ENCODE measurements at places on chromosomes 1 and 21.

DNA sequence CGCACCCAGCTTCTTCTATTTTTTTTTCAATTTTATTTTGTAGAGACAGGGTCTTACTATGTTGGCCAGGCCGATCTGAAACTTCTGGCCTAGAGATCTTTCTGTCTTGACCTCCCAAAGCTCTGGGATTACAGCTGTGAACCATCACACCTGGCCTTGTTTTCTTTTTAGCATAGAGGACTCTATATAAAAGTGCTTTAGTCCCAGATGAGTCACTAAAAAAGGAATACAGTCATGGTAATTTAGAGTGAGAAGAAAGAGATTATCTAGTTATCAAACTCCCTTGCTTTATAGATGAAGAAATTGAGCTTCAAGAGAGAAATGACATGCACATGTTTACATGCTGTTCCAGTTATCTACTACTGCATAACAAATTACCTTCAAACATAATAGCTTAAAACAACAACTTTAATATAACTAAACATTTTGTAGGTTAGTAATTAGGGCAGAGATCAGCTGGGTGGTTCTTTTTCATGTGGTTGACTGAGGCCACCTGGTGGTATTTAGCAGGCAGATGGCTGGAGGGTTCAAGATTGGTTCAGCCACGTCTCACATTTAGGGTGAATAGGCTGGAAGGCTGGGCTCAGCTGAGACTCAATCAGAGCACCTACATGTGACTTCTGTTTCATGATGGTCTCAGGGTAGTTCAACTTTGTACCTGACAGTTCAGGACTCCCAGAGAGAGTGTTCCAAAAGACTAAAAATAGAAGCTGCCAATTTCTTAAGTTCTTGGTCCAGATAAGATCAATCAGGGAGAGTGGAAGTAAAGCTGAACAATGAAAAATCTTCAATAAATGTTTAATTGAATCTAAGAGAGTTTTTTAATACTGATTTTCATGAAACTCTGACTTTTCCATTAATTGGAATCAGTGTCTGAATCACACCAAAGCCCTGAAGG is 16.9 kb upstream of the MTF2 start:
- DNase-seq: peak; percentile 42

GRCh38 chr1:183909672-183910071 is 104.8 kb downstream of the RGL1 start:
- DNase-seq: no peak

- no peak for DNase-seq
Measured at GRCh38 chr1:66206563-66207144, 327.3 kb upstream of the SGIP1 start.

DNA sequence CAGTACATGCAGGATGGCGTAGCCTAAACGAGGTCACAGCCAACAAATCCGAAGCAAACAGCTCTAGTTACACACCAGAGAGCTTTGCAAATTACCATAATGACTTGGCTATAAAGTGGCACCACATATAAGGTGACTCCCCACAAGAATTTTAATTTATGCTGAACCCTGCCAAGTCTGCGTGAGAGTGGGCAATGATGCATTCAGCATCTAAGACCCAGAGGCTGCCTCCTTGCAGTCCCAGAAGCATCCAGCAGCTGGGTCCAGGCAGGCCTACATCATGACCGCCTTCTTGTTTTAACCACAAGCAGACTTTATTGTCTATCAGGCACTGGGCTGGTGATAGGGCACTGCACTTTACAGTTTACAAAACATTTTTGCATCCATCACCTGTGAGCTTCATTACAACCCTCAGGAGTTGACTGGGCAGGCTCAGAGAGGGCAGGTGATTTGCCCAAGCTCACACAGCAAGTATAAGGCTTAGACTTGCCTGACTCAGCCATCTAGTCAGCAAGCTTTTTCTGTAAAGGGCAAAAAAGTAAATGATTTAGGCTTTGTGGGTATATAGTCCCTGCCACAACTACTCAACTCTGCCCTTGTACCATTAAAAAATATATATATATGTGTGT is 134.6 kb downstream of the GLIS1 start:
- DNase-seq: no peak

DNA sequence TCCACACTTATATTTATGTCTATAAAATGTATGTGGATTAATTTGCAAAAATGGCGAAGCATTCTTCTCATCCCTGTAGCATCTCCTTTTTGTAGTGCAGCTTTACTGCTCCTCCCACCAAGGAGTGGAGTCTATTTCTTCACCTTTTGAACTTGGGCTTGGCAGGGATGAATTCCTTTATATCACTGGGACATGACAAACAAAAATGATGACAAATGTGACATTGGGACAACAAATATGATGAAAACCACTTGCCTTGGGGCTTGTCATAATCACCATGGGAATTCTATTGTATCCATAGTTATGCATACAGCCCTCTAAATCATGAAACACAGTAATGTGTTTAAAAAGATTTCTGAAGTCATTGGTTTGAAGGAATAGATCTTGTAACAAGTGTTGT is 155.0 kb downstream of the TNFSF18 start:
- DNase-seq: no peak

DNA sequence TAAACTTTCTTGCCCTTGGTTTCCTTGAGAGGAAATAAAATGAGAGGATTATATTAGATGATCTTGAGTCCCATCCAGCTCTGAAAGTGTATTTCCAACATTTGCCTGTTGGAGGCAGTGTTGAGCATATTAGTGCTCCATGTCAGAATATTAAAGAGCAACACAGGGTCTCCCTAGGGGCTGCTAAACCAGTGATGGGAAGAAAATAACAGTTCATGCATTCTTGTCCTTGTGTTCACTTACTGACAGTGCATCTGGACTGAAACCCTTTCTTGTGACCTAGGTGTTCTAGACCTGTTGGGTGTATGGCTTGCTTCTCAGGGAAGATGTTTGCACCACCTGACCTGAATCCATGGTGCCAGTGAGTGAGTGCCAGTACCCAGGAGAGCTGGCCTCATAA is 124.7 kb upstream of the KIAA0040 start:
- no peak for DNase-seq

DNA sequence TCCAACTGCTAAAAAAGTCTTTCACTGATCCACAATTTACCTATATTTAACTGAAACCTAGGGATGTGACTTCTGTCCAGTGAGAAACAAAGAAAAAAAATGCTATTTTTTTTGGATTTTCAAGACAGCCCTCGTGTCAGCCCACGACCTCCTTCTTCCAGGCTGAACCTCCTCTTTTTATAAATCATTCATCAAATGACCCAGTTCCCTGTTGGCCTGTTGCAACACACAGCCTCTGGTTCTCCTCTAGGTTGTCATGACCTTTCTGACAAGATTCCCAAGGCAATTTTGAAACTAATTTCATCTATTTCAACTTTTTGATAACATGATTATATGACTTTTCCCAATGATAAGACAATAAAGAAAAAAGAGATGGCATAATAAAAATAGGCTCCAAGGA is 74.6 kb downstream of the PGBD5 start:
- DNase-seq: no peak

- DNase-seq: no peak
Measured at GRCh38 chr1:67051196-67051595, 2.8 kb downstream of the SLC35D1 start.

- DNase-seq: no peak
Measured at GRCh38 chr1:103267266-103267665, 158.9 kb upstream of the COL11A1 start.

GRCh38 chr1:180280617-180281016 is 50.6 kb downstream of the LHX4 start:
- DNase-seq: no peak

GRCh38 chr1:16186655-16187235 is 25.7 kb downstream of the ARHGEF19 start:
- DNase-seq: no peak

DNA sequence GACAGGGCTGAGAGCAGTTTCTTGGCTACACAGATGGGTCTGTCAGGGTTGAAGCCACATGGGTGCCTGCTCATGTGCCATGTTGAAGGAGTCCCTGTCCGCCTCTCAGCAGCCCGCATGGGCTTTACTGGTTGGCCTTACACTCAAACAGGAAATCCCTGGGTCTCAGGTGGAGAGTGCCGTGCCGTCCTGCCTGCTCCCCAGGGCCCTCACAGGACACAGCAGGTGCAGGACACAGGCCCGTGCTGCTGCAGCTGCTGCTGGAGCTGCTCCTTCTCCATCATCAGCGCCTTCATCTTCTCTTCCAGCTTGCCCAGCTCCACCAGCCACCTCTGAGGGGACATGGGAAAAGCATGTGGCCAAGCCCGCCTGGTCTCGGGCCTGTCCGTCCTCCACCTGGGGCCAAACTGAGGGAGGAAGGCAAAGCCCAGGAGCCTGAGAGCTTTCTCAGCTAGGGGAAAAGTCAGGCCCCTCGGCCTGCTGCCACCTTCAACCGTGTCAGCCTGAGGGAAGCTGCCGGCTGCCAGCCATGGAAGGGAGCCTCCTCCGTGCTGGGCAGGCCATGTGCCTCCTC is 5.5 kb downstream of the SLFNL1 start:
- DNase-seq: no peak
